ENCODE measurements at places on chromosomes 2 and 18.

GRCh38 chr2:177728399-177728765, 335.8 kb downstream of the AGPS start:
- no peak for DNase-seq

GRCh38 chr18:24868760-24869237, 408.4 kb downstream of the HRH4 start:
- no peak for DNase-seq

DNA sequence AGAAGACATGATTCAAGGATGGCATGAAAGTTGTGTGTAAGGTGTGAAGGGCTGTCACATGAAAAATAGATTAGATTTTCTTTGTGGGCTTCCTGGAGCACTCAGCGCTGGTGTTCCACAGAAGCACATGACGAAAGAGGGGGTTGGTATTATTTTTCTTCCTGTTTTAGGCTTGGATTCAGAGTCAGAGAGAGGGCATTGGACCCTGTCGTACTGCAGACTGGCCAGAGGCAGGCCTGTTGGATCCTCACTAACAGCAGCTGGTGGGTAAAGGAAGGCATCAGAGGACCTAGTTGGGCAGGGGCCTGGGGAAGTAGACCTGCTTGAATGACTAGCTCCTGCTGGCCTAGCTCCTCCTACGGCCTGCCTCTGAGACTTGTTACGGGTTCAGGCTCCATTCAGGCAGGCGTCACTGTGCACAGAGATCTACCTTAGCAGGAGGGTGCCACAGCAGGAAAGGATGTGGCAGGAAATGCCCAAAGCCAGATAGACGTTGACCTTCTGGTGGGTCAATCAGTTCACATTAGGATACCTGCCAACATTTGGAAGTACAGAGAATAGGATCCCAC, 13.1 kb downstream of the CTLA4 start:
- no peak for DNase-seq

GRCh38 chr18:5628512-5629255, 84.9 kb upstream of the EPB41L3 start:
- DNase-seq, result no peak

DNA sequence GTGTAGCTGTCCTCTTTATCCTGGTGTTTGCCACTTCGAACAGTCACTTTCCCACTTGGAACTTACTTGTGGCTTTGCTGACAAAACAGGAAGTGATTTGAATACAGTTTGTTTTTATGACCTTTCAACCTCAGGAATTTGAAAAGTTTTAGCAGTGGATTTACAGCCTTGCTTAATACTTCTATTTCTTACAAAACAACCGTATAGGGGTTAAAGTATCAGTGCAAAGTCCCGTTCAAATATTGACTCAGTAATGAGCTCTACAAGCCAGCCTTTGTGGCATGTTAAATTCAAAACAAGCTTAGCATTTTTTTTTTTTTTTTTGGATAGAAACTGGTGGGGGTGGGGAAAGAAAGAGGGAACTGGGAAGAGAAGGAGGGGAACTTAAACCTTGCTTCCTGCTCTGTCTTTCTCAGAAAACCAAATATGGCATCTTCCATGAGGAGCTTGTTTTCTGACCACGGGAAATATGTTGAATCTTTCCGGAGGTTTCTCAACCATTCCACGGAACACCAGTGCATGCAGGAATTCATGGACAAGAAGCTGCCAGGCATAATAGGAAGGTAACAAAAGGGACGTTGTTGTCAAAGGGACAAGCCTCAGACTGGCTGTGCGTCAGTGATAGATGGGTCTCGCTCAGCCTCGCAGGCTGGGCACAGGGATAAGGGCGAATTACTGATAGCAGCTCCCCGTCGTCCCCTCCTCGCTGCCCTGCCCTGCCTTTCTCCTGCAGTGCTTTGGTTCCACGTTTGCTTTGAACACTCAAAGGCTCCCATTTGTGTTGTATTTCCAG, at the start of gene HNMT:
Gene HNMT, plus strand, starts transcription at position 408 of the 793 bp plus-strand sequence. Its CDS starts 19 bp downstream, at position 427.
- DNase-seq, result no peak

DNA sequence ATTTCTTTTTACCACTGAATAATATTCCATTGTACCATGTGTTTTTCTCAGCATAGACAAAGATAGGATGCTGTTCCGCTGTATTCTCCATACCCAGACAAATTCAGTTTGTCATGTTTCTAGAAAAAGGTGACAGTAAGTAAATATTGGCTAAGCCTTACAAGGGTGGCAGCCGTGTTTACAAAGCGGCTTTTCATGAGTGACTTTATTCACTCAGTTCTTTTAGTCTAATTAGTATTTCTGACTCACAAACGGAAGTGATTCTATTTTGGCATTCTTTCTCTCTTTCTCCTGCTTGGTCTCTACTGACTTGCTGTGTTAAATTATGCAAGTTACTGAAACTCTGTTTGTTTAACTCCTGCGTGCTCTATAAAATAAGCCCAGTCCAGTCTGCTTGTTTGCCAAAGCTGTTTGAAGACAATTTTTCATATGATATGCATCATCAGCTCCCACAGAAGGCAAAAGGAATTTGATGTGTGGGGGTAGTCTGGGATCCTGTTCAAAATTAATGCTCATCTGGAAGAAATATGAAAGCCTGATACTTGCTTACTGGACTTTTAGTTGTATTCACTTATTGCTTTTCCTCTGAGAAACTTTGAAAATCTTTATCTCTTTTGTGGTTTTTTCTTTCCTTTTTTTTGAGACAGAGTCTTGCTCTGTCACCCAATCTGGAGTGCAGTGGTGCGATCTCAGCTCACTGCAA, 2.3 kb upstream of the PLEKHH2 start:
- DNase-seq, result no peak

GRCh38 chr18:73118121-73118816, 250.5 kb upstream of the NETO1 start:
- DNase-seq, result peak; percentile 70

GRCh38 chr2:40028792-40029488, 249.9 kb upstream of the THUMPD2 start:
- DNase-seq, result no peak

DNA sequence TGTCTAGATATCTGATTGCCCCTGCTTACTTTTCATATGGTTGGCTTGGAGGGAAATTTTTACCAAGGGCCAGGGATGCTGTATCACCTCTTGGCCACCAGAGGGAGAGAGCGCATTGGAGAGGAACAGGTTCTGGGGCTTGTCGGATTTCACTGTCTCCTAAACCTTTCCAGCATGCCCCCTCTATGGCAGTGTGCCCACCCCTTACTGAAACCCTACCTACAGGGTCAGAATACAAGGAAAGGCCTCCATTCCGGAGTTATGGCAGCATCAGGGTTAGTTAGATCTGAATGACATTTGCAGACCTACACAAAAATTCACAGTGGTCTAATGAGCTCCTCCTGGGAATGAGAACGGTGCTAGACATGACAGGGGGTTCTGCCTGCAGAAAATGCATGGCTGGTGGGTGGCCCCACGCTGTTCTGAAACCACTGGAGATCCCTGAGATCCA, 5.8 kb downstream of the SLC14A2 start:
- peak; percentile 42 for DNase-seq

DNA sequence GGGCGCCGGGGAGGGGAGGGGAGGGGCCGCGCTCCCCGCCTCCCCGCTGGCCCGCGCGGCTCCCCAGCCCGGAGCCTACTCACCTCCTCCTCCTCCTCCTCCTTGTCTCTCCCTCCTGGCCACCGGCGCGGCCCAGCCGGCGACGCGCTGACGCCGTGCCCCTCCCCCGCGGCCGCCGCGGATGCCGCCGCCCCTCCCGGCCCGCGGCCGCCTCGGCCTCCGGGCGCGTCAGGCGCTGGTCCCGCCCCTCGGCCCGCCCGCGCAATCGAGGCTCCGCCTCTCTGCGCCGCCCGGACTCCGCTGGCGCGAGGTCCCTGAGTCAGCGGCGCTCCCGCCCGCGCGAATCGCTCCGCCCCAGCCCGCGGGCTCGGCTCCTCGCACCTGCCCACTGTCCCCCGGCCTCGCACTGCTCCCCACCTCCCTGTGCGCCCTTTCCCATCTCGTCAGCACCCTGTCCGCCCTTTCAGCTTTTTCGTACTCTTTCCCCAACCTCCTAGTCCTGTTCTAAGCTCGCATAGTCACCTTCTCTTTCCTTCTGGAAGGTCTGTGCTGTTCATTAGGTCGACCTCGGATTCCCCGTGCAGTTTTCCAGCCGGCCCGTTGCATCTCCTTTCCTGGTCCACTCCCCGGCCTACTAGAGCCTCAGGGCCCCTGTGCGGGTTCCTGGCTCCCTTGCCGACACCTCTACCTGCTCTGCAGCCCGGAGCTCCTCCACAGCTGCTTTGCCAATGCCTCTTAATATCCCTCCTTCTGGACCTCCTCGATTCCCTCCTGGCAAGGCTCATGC, 187.4 kb downstream of the ZEB2 start:
- DNase-seq, result peak; percentile 92

- DNase-seq, result no peak
Observed at GRCh38 chr18:22346401-22346952, 71.2 kb downstream of the CTAGE1 start.

DNA sequence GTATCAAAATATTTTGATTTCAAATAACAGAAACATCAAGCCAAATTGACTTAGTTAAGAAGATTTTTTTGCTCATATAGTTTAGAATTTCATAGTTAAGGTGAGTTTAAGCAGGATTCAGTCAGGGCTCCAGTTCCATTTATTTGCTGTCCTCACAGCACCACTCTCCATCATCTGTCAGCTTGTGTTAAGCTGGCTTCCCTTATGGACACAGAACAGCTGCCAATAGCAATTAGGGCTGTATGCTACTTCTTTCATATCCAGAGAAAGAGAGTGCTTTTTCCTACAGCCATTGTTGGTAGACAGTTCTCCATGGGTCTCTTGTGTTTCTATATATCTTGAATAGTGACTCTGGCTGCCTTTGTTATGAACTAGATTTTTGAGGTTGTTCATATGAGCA, 95.4 kb upstream of the CYP20A1 start:
- no peak for DNase-seq

DNA sequence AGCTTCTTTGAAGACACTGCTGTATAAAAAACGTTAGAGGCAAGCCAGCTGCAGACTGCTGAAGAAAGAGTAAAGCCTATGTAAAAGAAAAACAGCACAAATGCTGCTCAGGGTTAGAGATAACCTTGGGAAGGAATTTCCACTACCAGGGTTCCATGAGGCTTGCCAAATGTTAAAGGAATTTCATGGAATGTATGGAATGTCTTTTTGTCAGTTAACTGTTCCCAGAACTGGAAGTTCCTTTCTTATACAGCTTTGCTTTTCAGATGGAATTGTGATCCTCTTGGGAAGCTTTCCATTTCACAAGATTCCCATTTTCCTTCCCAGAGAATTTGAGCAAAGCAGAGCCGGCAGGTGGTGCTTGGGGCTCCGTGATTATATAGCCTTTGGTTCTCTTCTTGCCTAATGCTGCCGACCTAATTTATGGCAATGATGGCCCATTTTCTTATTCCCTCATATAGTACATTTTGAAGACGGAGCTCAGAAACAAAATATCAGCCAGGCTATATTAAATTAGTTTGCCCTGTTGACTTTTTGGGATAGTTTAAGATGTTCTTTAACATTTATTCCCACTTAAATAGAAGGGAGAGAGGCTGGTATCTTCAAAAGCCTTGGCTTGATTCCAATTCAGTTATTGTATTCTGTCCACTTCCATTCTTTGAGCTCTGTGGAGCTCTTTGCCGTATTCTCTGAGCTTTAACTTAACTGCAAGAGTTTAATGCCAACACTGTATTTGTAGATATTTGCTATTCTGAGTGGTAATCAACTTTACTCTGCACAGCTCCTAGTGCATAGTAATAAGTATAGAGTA, 162.3 kb downstream of the PHLPP1 start:
- DNase-seq, result no peak

- peak; percentile 33 for DNase-seq
Observed at GRCh38 chr2:177161741-177162460, 50.7 kb upstream of the HNRNPA3 start.

DNA sequence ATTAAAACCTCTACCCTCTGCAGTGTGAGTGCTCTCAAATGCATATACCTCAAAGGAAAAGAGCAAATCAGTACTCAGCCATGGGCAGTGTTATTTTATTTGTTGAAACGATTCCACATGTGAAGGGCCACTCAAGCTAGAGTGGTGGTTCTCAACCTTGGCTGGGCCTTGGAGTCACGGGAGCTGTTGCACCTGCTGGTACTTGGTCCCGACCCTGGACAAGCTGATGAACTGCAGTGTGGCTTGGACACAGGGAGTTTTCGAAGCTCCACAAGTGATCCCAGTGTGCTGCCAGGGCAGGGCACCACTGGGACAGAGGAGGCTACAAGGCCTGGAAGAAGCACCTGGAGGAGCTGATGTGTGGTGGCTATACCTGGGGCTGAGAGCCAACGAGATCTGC, 19.7 kb downstream of the GNLY start:
- DNase-seq, result no peak

DNA sequence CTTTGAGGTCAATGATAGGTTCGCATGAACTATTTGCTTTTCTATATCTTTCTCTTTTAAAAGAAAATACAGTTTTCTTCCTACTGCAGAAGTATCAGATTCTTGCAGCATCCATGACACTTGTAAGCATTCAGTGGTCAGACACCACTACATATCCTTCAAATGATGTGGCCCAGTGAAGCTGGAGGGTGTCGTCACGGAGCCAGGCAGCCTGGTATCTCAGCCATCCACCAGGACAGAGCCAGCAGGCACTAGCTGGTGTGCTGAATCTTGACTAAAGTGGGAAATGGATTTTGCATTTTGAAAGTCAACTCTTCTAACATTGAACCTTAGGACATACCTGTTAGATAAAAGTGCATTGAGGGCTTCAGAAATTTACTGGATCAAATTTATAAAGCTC, 5.4 kb downstream of the KLHL14 start:
- no peak for DNase-seq

DNA sequence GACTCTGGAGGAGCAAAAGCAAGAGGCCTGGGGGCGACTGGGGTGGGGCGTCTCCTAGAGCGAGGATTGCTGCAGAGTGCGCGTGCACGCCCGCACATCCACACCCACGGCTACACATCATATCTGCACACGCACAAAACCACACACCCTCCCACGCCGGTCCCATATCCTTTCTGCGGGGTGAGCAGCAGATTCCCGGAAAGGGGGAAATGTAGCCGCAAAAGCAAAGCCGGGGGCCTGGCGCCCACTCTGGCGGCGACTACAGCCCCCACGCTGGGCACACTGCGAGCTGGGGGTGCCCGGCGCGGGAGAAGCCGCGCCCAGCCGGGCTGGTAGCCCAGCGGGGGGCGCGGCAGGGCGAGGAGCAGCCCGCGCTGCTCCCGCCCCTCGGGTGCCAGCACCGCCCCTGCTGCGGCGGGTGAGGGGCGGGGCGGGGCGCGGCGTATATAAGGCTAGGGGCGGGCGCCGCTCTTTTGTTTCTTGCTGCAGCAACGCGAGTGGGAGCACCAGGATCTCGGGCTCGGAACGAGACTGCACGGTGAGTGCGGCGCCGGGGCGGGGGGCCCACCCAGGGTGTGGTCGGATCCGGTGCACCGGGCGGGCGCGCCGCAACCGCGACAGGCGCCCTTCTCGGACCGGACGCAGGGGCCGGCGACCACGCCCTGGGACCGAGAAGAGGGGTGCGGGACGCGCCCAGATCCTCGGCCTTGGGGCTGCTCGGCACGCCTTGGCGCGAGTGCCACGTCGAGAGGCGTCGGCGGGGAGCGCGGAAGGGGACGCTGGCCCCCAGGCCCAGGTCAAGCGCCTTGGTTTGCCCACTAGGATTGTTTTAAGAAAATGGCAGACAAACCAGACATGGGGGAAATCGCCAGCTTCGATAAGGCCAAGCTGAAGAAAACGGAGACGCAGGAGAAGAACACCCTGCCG, at the start of gene TMSB10:
Gene TMSB10, plus strand, starts transcription at position 476 of the 927 bp plus-strand sequence.
- peak; percentile 57 for DNase-seq
